ENCODE measurements at places on chromosomes 1 and 21.

GRCh38 chr1:116951200-116951935 lies 41.7 kb downstream of the PTGFRN start:
- no peak for DNase-seq

DNA sequence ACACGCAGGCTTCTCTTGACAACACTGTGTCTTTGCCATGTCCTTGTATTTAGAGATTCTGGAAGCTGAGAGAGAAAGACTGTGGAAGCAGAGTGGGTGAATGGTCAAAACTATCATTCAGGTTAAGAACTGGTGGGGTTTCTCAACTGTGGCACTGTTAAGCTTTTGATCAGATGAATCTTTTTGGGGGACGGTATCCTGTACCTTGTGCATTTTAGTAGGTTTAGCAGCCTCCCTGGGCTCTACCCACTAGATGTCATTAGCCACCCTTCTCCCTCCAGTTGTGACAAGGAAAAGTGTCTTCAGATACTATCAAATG lies 39.4 kb downstream of the ATP1A1 start:
- DNase-seq, result no peak

DNA sequence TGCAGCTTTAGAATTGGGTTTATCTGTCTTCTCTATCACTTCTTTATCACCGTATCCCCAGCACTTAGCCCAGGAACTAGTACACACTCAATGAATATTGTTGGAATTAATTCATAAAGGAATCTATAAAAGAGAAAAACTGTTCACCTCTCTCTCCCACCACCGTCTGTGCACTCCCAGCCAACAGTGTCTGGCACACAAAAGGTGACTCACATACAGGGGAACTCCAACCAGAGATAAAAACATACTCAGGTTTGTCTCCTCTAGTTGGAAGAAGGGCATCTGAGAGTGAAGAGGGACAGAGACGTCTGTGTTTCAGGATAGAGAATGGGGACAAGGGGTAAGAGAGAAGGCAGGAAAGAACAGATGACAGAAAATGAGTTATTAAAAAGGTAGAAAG lies 10.0 kb downstream of the ITLN1 start:
- DNase-seq, result no peak

- no peak for DNase-seq
Observed at GRCh38 chr1:116577759-116578314, 7.0 kb upstream of the CD58 start.
